ENCODE measurements at places on chromosomes 3 and 15.

GRCh38 chr3:50388016-50388719 lies 28.8 kb upstream of the TMEM115 start:
- no peak for DNase-seq

DNA sequence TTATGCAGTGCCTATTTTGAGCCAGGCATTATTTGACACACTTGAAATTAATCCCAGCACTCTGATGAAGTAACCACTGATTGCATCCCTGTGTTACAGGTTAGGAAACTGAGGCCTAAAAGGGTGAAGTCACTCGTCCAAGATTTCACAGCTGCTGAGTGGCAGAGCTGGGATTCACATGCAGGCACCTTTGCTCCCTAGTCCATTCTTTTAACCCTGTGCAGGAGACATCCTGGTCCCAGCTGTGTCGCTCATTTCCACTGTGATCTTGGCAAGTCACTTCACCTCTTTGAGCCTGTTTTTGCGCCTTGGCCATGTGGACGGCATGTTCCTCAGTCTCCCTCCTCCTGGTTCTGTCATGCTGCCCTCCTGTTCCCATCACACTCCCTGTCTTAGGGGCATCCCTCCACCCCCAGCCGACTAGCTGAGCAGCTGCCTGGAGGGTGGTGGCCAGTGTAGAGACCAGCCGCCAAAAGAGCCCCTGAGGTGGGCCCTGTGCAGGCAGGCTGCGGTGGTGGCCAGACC lies 70.6 kb downstream of the SMAD6 start:
- DNase-seq = no peak

GRCh38 chr3:20105513-20106280 lies 65.5 kb downstream of the KAT2B start:
- DNase-seq = no peak

- no peak for DNase-seq
Measured at GRCh38 chr15:70479056-70479455, 284.3 kb downstream of the UACA start.

DNA sequence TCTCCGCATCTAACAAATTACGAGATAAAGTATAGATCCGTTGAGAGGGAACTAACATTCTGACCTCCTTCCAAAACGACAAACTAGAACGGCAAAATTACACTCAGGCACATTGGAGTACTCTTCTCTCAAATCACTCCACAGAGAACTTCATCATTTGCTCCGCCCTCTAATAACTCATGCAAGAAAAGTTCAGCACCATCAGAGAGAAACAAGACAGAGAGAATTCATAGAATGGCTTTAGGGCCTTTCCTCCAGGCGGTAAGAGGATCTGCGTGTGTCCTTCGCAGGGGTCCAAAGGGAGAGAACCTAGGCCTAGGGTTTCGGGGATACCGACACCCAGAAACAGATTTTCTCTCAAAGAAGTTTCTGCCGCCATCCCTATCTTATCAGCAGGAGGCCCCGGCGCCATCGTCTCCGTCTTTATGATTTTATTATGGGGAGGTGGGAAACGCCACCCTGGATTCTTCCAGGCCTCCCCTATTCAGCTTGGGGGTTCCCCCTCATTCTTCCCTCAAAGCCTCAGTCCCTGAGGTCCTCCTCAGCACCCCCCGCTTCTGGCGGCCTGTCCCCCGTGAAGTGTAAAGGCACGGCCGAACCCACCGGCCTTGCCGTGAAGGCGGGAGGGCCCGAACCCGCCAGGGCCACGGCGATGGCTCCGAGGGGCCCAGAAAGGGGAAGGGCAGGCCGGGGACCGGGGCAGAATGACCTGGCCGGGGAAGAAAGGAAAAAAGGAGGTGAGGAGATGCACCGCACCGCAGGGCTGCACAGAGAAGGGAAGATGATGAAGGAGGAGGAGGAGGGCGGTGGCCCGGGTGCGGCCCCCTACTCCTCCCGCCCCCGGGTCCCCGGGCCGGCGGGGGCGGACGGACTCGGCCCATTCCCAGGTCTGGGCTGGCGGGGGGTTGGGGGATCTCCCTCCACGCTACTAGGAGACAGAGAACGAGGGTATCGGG lies 768 bp downstream of the UBXN7 start:
- DNase-seq = no peak

- no peak for DNase-seq
Measured at GRCh38 chr15:85619992-85620689, 174.6 kb downstream of the KLHL25 start.

GRCh38 chr3:46756642-46757041 lies 39.0 kb upstream of the PRSS50 start:
- DNase-seq = no peak

DNA sequence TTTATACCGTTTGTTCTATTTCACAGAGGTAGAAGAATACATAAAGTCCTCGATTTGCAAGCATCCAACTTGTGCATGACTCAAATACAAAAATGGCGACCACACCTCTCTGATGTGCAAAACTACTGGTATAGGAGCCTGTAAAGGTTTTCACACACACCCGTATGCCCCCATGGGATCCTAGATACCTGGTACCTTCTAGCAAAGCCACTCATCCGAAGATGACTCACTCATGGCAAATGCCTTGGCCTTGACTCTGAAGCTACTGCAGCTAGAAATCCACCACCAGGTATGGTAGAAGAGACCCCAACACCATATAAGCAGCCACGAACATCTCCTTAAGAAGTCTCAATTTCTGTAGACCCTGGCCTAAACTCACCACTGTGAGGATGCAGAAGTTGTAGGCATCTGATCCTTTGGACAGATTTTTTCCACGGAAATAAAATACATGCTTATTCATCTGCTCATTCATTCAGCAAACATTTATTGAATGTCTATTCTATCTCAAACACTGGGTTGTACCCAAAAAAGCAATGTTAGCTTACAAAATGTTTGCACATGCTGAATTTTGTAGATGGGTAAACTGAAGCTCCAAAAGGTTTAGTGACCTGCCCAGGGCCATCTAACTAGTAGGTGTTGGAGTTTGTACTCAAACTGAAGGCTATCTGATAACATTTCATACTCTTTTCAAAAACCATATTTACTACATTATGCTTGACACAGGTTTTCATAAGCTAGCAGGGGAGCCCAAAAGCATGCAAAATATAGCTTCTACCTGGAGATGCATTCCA lies 158.8 kb downstream of the RORA start:
- DNase-seq = no peak

- no peak for DNase-seq
Measured at GRCh38 chr3:183438735-183439134, 10.3 kb upstream of the MCF2L2 start.

DNA sequence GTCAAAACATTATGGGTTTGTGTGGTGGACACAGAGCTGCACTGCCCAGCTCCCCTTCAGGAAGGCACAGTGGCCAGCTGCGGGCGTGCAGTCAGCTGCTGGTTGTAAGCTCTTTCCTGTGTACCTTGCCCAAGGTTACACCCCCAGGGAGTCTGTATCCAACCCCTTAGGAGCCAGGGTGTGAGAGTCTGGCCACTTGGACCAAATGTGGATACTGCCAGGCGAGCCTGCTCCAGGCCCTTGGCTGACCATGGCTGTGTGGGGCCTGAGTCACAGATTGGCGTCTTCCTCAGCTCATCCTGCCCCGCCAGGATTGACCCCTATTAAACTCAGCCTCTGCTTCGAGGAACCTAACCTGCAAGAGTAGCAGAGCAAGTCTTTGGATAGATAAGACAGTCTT lies 56.9 kb downstream of the ABHD5 start:
- DNase-seq = no peak

GRCh38 chr3:53804697-53805462 lies 41.3 kb downstream of the CHDH start:
- no peak for DNase-seq

DNA sequence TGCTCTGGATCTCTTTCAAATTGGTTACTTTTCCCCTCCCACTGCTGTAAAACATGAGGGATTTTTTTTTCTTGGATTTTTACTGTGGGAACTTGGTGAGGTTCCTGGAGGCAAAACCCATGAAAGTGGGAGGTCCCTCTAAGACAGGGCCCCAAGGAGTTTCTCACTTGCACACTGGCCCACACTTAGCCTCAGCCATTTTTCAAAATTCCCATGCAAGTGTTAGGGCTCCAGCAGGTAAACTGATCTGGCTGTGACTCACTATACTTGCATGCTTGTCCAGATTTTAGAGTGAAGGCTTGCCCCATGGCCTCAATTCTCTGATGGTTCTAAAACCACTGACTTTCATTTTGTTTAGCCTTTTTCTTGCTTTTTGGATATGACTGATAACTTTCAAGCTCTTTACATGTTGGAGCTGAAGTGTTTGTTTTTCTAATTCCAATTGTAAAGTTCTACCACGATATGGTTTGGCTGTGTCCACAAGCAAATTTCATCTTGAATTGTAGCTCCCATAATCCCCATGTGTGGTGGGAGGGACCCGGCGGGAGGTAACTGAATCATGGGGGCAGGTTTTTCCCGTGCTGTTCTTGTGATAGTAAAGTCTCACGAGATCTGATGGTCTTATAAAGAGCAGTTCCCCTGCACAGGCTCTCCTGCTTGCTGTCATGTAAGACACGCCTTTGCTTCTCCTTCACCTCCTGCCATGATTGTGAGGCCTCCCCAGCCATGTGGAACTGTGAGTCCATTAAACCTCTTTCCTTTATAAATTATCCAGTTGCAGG lies 37.7 kb downstream of the MCCC1 start:
- DNase-seq = no peak

DNA sequence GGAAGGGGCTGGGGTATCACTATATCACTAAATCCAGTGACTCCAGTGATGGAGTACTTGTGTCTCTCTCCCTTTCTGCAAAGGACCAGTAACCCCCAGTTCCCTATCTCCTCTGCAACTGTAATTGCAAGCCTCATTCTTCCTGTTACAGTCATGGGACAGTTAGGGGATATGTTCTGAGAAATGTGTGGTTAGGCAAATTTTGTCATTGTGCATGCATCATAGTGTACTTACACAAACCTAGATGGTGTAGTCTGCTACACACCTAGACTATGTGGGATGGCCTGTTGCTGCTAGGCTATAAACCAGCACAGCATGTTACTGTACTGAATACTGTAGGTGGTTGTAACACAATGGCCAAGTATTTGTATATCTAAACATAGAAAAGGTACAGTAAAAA lies 2.2 kb downstream of the VPS8 start:
- DNase-seq = no peak

DNA sequence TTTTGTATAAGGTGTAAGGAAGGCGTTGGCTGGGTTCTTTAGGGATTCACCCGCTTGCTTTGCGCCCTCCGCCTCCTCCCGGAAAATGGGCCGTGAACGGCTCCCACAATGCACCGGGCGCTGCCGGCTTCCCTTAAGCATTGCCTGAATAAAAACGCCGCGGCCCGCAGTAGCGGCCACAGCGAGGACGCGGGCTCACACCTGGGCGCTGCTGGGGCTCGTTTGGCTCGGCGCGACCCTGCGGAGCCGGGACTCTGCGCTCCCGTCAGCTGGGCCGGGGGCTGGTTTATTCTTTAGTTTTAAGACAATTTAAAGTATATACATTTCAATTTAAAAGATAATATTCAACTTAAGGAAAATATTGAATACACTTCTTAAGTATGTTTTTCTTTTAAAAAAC lies 343.5 kb upstream of the RGMA start:
- DNase-seq = no peak

DNA sequence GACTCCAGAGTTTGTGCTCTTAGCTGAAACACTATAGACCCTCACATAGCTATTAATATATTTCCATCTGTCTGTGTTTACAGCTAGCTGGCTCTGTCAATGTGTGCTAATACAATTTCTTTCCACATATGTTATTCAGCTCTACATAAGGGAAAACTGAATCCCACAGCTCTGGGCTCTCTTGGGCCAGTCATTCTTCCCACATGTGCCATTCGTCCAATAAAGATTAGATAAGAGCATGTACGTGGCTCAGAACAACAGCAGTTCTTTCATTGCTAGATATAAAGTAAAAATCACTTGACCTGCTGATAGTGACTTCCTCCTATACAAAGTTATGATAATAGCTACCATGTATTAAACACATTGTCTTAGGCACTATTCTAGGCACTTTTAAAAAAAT lies 2.8 kb upstream of the ILDR1 start:
- no peak for DNase-seq

DNA sequence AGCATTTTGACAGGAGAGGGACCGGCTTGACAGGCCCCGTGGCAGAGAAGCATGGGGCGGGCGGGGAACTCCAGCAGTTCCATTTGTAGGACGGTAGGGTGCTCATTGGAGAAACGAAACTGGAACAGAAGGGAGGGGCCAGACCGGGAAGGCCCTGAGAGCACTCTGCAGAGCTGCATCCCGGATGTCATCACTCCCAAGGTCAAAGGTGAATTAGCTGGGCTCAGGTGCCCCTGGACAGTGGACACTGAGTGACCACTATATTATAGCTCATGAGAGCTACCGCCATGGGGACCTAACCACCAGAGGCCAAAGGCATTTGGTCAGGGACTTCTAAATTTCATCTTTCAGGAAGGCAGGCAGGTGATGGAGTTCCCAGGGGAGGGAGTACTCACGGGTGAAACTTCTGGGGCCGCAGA lies 7.3 kb downstream of the CSRNP1 start:
- DNase-seq = no peak

DNA sequence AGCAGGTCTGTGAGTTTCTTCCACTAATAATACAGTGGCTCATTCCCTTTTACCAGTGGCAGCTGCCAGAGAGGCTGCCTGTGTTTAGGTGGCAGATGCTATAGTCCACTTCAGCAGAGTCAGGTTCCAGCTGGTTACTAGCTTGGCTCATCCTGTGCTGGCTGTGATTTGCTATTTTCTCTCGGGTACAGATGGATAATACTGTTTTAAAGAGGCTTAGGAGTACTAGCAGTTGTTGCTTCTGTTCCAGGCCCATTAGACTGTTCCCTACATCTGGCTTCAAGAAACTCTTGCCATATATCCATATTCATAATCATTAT lies 41.0 kb downstream of the ZNF609 start:
- no peak for DNase-seq
